ENCODE measurements at places on chromosomes 1 and 21.
A peak's percentile ranks its signal among the peaks of the same experiment; 100 is the strongest.

DNA sequence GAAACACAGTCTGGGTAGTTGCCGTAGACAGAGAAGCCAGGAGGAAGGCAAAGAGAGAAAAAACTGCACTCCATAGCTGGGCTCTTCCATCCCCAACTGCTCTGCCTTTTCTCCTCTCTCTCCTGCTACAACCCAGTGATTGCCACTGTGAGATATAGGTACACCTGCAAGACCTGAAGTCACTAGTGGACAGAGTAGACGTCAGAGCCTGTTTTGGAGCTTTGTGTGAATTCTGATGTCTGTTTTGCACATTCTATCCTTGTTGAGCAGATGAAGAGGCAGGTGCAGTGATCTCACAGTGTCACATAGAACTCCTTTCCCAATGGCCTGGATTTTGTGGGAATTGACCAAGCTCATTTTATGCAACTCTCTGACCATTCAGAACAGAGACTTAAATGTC is 2.2 kb downstream of the HAO2 start:
- H3K27ac ChIP-seq, result no peak overlapping the region
- H3K36me3 ChIP-seq, result no peaks in the 10 kb centered on the region
- no peak for DNase-seq
- no peak overlapping the region for H3K4me3 ChIP-seq

GRCh38 chr1:179588425-179589024 is 3.1 kb upstream of the TDRD5 start:
- no peaks in the 10 kb centered on the region for H3K36me3 ChIP-seq
- H3K4me1 ChIP-seq, result peaks cover 12% of the 10 kb centered on the region
- no peak overlapping the region for H3K27ac ChIP-seq
- H3K4me3 ChIP-seq, result no peak overlapping the region
- DNase-seq, result no peak
- no peaks in the 10 kb centered on the region for H3K27me3 ChIP-seq

DNA sequence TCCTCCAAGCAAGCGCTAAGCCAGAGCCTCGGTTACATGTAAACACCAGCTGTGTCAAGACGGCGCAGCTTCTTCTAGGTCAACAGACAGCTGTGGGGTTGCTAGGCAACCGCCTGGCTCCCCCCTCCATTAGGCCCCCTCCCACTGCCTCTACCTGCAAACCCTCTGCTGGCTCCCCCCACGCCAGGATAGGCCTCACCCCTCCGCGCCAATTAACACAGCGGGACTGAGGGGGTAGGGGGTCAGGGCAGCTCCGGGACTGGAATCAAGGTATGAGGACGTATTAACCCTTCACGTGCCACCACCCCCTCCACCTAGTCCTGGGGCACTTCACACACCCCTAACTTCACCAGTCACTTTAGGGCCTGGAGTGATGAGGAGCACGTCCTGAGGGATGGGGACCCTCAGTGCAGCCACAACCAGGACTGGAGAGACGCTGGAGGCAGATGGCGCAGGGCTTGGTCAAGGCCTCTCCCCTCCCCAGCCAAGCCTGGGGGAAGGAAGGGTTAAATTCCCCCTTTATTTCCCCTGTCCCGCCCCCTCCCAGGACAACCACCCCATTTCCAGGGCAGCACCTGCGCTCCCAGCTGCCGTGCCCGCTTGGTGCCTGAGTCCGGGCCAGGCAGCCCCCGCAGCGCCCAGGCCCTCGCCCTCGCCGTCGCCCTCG is 37.4 kb upstream of the WASF2 start:
- peak overlapping the region; percentile 99 for H3K27ac ChIP-seq
- H3K4me1 ChIP-seq, result peaks cover 78% of the 10 kb centered on the region
- DNase-seq, result no peak
- H3K36me3 ChIP-seq, result no peaks in the 10 kb centered on the region

- DNase-seq, result no peak
- peaks cover 10% of the 10 kb centered on the region for H3K36me3 ChIP-seq
- H3K27me3 ChIP-seq, result no peaks in the 10 kb centered on the region
- no peak overlapping the region for H3K4me3 ChIP-seq
- no peak overlapping the region for H3K27ac ChIP-seq
Observed at GRCh38 chr1:167775178-167775577, 53.4 kb downstream of the MPZL1 start.

GRCh38 chr1:233614743-233615521 is 1.0 kb downstream of the KCNK1 start:
- H3K4me3 ChIP-seq, result peak overlapping the region; percentile 81
- H3K36me3 ChIP-seq, result no peaks in the 10 kb centered on the region
- H3K27me3 ChIP-seq, result no peaks in the 10 kb centered on the region
- peak; percentile 87 for DNase-seq
- H3K27ac ChIP-seq, result peak overlapping the region; percentile 87
- H3K4me1 ChIP-seq, result peaks cover 16% of the 10 kb centered on the region

- peaks cover 45% of the 10 kb centered on the region for H3K4me1 ChIP-seq
- H3K27ac ChIP-seq, result no peak overlapping the region
- no peak overlapping the region for H3K4me3 ChIP-seq
- no peaks in the 10 kb centered on the region for H3K27me3 ChIP-seq
- DNase-seq, result no peak
Observed at GRCh38 chr1:109996476-109996875, 11.9 kb downstream of the AHCYL1 start.

GRCh38 chr1:193456811-193457280 is 270.4 kb upstream of the B3GALT2 start:
- DNase-seq, result no peak
- H3K36me3 ChIP-seq, result no peaks in the 10 kb centered on the region
- H3K4me1 ChIP-seq, result no peaks in the 10 kb centered on the region
- H3K27me3 ChIP-seq, result no peaks in the 10 kb centered on the region
- H3K27ac ChIP-seq, result no peak overlapping the region

GRCh38 chr1:59669752-59670312 is 144.9 kb upstream of the HOOK1 start:
- H3K4me1 ChIP-seq, result peaks cover 39% of the 10 kb centered on the region
- DNase-seq, result no peak
- no peaks in the 10 kb centered on the region for H3K27me3 ChIP-seq
- no peaks in the 10 kb centered on the region for H3K36me3 ChIP-seq
- H3K4me3 ChIP-seq, result no peak overlapping the region

GRCh38 chr1:24392982-24393650 is 20.5 kb downstream of the STPG1 start:
- H3K27ac ChIP-seq, result peak overlapping the region; percentile 84
- no peaks in the 10 kb centered on the region for H3K36me3 ChIP-seq
- peaks cover 11% of the 10 kb centered on the region for H3K4me1 ChIP-seq

DNA sequence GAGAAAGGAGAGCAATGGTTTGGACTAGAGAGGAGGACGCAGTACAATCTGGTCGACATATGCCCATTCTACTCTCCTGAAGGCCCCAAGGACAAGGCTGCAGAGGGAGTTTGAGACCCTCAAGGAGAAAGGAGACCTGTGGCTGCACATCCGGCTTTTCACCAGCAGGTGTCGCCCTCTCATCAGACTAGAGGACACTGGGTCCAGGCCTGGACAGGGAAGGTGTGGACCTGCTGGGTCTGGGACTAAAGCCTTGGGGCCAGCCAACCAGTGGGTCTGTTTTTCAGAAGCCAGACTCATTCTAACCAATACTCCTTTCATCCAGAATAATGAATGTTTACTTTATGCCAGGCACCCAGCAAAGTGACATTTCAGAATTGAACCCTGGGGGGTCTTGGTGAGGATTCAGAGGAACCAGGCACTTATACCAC is 5.0 kb downstream of the SRARP start:
- no peak for DNase-seq
- H3K27ac ChIP-seq, result no peak overlapping the region
- no peaks in the 10 kb centered on the region for H3K36me3 ChIP-seq

DNA sequence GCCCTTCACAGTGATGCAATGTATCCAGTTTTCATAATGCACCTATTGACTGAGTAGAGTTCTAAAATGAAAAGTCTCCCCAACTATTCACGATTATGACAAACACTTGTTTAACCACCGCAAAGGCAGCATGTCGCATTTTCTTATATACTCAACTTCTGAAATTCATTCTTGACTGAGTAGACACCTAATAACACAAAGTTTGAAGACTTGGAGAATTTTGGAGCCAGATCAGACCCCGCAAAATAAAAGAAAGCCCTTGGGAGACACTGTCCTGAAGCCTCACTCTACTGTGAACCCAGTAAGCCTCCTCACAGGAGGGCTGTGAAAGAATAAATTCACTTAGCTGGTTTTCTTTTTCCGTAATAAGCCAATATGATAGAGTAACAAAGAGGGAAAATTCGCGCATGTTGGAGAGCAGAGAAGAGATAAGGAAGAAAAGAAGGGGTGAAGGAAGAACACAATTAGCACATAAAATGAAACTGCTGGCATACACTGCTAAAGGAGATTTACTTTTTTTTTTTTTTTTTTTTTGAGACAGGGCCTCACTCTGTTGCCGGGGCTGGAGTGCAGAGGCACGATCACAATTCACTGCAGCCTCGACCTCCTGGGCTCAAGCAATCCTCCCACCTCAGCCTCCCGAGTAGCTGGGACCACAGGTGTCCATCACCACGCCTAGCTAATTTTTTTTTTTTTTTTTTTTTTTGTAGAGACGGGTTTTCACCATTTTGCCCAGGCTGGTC is 492 bp upstream of the COLGALT2 start:
- H3K4me1 ChIP-seq, result peaks cover 9% of the 10 kb centered on the region
- no peak overlapping the region for H3K27ac ChIP-seq
- H3K4me3 ChIP-seq, result peak overlapping the region; percentile 70

DNA sequence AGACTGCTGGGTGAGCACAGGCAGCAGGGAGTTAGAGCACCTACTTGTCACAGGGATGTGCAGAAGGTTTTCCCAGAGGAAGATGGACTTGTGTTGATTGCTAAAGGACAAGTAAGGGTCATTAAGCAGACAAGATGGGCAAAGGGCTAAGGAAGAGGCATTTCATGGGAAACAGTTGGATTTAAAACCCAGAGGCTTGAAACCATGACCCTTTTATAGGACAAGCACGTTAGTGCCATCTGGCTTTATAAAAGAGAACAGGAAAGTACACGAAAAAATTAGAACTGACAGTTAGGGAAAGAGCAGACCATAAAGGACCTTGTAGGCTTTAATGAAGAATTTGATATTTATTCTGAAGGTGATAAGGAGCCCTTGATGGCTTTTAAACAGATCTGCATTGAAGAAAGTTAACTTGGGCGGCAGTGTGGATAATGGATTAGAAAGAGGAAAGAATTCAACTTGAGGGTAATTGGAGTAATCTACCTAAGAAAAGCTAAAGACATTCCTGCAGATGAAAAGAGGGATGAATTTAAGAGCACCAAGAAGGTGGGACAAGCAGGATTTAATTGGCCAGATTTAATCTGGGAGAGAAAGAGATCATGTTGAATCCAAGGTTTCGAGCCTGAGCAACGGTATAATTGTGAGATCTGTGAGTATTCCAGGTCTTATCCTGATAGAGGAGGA is 68.6 kb downstream of the ZC3H11B start:
- DNase-seq, result no peak
- no peak overlapping the region for H3K27ac ChIP-seq

GRCh38 chr1:10444795-10445397 is 4.9 kb upstream of the CORT start:
- no peaks in the 10 kb centered on the region for H3K27me3 ChIP-seq
- H3K36me3 ChIP-seq, result no peaks in the 10 kb centered on the region
- no peaks in the 10 kb centered on the region for H3K4me1 ChIP-seq
- DNase-seq, result no peak

- H3K36me3 ChIP-seq, result peaks cover 48% of the 10 kb centered on the region
- no peak overlapping the region for H3K4me3 ChIP-seq
- no peaks in the 10 kb centered on the region for H3K27me3 ChIP-seq
- DNase-seq, result no peak
- H3K27ac ChIP-seq, result no peak overlapping the region
- no peaks in the 10 kb centered on the region for H3K4me1 ChIP-seq
Observed at GRCh38 chr1:46558141-46558963, 6.9 kb upstream of the KNCN start.

DNA sequence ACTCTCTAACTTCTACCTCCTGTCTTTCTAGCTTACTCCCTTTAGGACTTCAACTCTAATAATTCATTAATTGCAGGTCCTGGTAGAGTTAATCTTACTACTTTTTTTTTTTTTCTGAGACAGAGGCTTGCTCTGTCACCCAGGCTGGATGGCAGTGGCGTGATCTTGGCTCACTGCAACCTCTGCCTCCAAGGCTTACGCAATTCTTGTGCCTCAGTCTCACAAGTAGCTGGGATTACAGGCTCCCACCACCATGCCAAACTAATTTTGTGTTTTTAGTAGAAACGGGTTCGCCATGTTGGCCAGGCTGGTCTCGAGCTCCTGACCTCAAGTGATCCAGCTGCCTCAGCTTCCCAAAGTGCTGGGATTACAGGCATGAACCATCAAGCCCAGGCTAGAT is 15.7 kb downstream of the BTBD8 start:
- H3K27me3 ChIP-seq, result no peaks in the 10 kb centered on the region
- H3K36me3 ChIP-seq, result no peaks in the 10 kb centered on the region
- no peak overlapping the region for H3K27ac ChIP-seq

- H3K27me3 ChIP-seq, result no peaks in the 10 kb centered on the region
- no peak overlapping the region for H3K4me3 ChIP-seq
- no peaks in the 10 kb centered on the region for H3K36me3 ChIP-seq
- H3K27ac ChIP-seq, result no peak overlapping the region
- DNase-seq, result no peak
Observed at GRCh38 chr1:6126521-6127067, 53.5 kb downstream of the CHD5 start.

GRCh38 chr21:34807146-34807880 is 138.5 kb downstream of the CLIC6 start:
- H3K27me3 ChIP-seq, result no peaks in the 10 kb centered on the region
- peak; percentile 90 for DNase-seq
- no peak overlapping the region for H3K4me3 ChIP-seq
- peak overlapping the region; percentile 87 for H3K27ac ChIP-seq
- peaks cover 55% of the 10 kb centered on the region for H3K4me1 ChIP-seq
- H3K36me3 ChIP-seq, result peaks cover 4% of the 10 kb centered on the region

DNA sequence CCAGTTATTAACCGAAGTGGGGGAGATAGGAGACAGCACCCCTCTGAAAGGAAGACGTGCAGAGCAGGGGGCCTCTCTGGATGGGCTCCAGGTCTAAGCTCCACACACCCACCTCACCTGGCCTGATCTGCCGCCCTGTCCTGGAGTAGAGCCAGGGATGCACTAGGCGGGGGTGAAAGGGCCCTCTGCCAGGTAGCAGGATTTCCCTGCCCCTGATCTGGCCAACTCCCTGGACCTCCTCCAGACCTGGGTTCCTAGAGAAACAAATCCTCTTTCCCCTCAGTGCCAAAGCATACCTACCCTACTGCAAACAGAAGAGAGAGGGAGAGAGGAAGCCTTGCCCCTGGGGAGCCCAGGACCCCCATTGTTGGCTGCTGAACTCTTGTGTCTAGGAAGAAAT is 2.0 kb downstream of the CRABP2 start:
- H3K4me1 ChIP-seq, result peaks cover 56% of the 10 kb centered on the region
- no peaks in the 10 kb centered on the region for H3K36me3 ChIP-seq
- DNase-seq, result no peak
- peak overlapping the region; percentile 51 for H3K4me3 ChIP-seq
- no peaks in the 10 kb centered on the region for H3K27me3 ChIP-seq

DNA sequence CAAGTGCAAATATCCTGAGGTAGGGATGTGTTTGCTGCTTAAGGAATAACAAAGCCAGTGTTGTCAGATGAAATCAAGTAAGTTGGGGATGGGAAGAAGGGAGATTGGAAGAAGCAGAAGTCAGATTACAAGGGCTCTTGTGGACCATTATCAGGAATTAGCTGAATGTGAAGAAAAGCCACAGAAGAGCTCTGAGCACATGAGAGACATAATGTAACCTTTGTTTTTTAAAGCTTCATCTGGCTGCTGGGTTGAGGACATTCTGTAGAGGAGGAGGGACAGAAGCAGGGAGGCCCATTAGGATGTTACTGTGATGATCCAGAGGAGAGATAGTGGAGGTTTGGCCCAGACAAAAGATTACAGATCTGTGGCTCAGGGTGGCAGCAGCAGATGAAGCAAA is 111.7 kb downstream of the DUSP10 start:
- no peaks in the 10 kb centered on the region for H3K4me1 ChIP-seq
- no peak overlapping the region for H3K4me3 ChIP-seq
- H3K27ac ChIP-seq, result no peak overlapping the region
- H3K27me3 ChIP-seq, result no peaks in the 10 kb centered on the region
- no peak for DNase-seq
- H3K36me3 ChIP-seq, result no peaks in the 10 kb centered on the region
